ENCODE measurements at places on chromosomes 13 and 19.

GRCh38 chr19:38469151-38469550, 35.7 kb downstream of the RYR1 start:
- no peak for DNase-seq

DNA sequence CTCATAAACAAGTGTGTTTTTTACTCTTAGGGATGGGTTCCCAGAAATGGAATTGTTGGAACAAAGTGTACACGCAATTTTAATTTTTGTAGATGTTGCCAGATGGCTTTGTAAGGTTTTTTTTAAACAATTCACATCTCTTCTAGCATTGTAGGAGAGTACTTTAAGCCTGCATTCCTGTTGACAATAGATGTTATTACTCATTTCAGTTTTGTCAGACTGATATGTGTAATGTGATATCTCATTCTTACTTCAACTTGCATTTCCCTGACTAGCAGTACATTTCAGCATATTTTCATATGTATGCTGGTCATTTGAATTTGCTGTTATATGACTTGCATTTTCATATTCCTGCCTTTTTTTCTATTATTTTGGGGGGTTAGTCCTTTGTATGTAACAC, 186.6 kb upstream of the SLITRK6 start:
- DNase-seq: no peak

DNA sequence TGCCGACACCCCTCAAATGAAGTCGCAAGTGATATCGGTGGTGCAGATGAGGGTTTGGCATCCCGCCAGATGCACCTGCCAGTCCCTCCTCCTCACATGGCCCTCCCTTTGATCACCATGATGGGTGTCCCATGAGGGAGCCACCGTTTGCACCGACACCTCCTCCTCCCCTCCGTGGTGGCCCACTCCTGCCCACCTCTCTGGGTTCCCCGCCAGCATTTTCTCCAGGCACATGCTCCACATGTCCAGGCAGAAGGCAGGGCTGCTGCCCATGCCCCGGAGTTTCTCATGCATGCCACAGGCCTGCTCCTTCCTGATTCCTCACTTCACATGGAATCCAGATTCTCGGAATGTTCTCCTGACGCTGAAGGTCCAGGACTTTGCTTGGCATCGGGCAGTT, 49.3 kb downstream of the COL4A2 start:
- DNase-seq: no peak

- no peak for DNase-seq
These were observed 2.0 kb upstream of the GATAD2A start for GRCh38 chr19:19403373-19403901.

GRCh38 chr19:7917267-7918061, 2.7 kb upstream of the SNAPC2 start:
- peak; percentile 70 for DNase-seq

DNA sequence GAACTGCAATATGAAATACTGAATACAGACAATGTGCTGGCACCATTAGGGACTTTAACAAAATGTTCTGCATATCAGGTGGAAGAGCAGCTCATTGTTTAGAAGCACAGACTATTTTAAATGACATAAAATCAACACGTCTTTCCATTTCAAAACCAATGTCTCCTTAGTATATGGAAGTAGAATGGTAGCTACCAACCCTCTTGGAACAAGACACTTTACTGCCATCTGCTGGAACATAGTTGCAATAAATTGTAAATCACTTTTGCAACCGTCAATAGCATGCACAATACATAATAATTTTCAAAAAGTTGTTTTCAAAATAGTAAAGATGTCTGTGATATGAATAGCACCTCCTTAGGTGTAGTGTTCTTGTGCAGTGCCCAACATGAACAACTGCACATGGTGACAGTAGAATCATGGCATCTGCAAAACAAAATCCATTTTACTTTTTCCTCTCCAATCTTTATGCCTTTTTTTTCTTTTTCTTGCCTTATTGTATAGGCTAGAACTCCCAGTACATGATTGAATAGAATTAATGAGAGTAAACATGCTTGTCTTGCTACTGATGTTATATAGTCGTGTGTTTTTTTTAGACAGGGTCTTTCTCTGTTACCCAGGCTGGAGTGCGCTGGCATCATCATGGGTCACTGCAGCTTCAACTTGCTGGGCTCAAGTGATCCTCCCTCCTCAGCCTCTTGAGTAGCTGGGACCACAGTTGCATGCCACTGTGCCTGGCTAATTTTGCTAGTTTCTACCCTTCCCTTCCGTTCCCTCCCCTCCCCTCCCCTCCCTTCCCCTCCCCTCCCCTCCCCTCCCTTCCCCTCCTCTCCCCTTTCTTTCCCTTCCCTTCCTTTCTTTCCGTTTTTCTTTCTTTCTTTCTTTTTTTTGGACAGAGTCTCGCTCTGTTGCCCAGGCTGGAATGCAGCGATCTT, 7.8 kb upstream of the LYPD5 start:
- no peak for DNase-seq

GRCh38 chr13:73060251-73061160, 1.7 kb downstream of the KLF5 start:
- DNase-seq: no peak

- DNase-seq: peak; percentile 61
These were observed 1.7 kb downstream of the CXCL17 start for GRCh38 chr19:42441049-42441445.

- DNase-seq: no peak
These were observed 34.3 kb downstream of the RASA3 start for GRCh38 chr13:114097893-114098688.

DNA sequence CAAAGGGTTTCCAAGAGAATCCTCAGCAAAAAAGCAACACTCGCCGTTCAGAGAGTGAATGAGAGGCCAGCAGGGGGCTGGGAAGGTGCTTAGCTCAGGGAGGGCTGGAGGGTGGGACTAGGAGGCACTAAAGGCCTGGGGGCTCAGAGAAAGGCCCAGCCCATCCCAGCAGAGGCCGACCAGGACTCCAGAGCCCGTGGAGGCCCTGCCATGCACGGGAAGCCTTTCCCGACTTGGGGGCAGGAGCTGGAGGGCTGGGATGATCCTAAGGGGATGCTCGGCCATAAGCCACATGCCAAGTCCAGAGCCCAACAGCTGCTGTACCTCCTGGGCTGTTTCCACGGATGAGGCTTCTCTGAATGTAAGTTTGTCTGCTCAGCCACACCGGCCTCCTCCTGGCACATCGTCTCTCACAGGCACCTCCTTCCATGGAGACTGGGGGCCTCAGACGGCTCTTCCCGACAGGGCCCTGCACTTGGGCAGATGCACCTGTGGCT, 19.5 kb downstream of the RASA3 start:
- no peak for DNase-seq

DNA sequence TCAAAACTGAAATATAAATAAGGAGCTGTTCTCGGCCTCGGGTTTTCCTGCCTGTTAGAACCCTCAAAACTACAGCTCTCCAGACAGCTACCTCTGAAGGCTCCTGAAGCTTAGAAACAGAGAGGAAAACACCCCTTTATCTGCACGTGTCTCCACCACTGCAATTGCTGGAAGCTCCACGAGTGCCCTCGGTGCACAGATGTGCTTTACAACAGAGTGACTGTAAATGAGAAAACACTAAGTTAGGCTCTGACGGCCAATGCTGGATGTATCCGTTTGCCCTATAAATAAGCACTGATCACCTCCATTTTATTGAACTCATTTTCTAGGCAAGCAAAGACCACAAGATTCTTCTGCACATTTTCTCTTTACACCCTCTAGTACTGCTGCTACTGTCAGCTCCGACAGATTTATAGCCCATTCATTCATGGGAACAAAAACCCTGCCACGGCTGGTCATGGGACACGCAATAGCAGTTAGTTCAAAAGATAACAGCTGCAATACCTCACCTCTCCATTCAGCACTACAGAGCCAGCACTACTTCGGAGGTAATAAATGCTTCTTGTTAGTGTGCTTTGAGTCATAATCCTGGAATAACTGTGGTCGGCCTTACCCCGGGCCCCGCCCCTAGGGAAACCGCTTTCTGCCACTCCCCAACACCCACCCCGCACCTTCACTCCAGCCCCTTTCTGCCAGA, 241.1 kb upstream of the ZNF507 start:
- DNase-seq: no peak

DNA sequence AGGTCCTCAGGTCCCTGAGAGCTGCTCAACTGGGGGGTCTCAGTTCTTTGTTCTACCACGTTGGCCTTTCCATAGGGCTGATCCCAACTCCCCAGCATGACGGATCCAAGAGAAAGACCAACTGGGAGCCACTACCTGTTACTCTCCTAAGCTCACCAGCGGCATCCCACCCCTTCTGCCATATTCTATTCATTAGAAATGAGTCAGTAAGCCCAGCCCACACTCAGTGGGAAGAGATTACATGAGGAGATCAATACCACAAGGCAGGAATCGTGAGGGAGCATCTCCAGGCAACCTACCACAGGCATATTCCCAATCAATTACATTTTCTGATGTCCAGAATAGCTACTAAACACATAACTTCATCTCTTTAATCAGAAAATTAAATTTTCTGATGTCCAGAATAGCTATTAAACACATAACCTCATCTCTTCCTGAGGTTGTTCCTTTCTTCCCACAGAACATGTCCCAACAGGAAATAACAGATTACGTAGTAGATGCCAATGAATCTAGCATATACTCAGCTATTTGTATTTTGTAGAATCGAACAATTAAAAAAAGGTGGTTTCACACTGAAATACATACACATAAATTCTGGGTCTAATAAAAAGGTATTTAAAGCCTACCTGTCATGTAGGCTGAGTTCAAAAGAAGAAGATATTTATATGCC, 708.1 kb upstream of the ARGLU1 start:
- DNase-seq: no peak
